ENCODE measurements at places on chromosomes 4 and X.

- no peak for DNase-seq
Measured at GRCh38 chr4:129189630-129190029, 93.7 kb downstream of the C4orf33 start.

DNA sequence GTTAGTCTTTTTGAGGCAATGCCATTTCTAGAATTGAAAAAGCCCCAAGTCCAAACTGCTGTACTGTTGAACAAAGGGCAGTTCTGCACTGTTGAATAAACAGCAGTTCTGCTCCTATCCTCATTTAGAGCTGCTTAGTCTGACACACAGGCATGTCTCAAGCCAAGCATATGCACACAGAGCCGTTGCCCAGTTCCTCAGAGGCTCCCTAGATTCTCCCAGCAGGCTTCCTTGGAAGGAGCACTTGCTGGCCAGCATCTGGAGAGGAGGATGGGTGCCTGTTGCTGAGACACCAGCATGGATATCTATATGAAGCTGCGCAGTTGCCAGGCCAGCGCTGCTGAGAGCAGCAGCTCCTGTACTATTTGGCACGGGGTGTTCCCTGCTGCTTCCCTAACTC, 138.3 kb upstream of the USP38 start:
- DNase-seq: no peak

DNA sequence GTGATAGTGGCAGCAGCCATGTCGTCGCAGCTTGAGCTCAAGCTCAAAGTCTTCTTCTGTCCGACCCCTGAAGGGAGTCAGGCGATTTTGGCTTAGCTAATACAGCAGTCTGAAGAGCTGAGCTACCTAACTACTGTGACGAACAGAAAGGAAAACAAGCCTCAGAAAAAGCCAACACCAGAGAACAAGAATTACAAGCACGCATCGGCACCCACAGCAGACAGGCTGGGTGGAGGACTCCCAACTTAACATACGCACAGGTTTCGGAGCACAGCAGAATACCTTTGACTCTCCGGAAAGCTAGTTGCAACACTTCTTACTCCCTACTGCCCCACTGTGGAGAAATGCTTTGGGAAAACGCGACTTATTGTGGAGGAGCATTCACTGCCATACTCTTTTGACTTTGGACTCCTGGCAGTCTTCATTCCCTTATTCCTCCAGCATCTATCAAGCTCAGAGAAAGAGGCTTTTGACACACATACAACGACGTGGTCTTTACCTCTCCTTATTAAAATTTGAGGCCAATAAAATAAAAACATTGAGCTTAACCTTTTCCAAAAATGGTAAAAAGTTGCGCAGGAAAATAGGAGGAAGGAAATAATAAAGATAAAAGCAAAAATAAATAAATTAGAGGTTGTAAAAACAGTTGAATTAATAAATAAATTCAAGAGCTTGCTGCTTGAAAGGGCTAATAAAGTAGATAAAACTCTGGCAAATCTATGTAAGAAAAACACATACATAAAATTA, 41.3 kb upstream of the GPC3 start:
- DNase-seq: no peak

DNA sequence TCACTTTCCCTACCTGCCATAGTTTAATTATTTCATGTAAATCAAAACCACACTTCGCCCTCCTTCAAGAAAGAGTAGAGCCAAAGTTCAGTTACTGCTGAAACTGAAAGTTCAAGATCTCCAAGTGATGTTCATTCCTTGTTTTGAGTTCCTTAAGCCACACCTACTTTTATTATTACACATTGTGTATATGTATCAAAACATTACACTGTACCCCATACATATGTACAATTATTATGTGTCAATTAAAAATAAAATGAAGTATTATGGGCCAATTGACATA, 892.3 kb upstream of the NDST4 start:
- no peak for DNase-seq

- no peak for DNase-seq
Measured at GRCh38 chr4:6153874-6154273, 46.5 kb downstream of the JAKMIP1 start.

DNA sequence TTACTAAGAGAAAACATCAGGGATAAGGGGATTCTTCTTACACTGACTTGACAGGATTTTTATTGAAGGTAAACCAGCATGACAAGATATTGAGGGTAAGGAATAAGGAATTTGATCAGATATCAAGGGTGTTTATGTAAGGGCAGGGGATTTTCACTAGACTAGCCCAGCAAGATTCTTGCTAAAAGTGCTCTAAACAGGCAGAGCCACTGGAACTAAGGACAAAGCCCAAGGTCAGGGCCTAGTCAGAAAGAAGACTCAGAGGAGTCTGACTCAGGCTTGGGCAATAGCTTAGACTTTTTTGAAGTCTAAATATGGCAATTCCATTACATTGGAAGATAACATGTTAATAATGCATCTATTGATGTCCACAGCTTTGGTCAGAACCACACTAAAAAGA, 6.5 kb upstream of the GLRA3 start:
- DNase-seq: no peak

DNA sequence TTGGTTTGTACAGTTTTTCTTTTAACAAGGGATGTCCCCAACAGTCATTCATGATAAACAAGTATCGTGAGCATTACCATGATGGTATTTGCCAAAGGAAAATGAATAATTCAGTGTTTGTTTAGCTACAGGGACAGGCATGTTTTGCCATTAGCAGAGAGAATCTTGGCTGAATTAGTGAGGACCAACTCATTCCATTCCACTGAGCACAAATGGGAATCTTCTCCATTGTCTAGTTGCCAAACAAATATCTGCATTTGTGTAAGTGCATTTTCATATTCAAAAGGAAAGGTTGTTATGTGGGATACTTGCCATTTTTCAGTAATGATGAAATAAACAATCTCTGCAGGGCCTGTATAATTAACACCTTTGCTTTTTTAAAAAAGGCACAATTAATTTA, 1762.6 kb downstream of the RPA4 start:
- DNase-seq: no peak

- DNase-seq: no peak
Measured at GRCh38 chrX:42748067-42748850, 29.7 kb downstream of the PPP1R2C start.

DNA sequence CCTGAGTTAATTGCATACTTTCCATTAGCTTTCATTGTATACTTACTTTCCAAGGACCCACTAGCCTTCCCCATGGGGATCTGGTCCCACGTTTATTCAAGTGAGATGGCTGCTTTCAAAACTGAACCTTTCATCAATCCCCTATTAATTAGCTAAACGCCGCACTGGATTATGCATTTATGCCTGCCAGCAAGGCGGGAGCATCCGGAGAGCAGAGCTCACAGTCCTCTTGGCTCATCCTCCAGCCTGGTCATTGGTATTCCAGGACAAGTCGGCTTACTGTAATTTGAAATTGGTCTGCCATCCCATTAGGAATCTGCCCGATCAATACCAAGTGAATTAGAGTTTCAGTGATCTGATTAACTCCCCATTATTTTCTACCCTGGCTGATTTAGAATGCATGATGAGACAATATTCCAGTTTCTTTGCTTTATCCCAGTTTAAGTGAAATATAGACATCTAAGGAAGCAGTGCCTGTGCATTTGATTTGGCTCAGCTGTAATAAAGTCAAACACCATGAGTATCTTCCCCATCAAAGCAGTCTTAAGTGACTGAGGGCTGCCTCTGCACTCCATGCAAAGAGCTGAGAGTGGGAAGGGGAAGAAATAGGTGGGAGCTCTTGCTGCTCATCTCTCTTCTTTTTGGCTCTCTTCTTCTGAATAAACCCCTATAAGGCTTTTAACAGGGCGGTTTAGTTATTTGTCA, 411.4 kb downstream of the GPAT3 start:
- no peak for DNase-seq

DNA sequence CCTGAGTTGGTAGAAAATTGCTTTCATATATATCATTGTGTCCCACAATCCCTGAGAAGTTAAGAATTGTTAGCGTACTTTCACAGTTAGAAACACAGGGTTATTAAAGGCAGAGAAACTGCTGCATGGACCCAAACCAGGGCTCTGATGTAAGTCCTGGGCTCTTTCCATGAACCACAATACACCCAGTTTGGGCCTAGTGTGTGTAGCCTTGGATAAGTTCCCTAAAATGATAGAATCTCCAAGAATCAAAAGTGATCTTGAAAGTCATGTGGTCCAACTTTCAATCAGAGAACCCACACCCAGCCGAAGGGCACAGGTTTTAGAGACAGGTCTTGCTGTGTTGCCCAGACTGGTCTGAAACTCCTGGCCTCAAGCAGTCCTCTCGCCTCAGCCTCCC, 257.8 kb upstream of the KLF3 start:
- DNase-seq: no peak

DNA sequence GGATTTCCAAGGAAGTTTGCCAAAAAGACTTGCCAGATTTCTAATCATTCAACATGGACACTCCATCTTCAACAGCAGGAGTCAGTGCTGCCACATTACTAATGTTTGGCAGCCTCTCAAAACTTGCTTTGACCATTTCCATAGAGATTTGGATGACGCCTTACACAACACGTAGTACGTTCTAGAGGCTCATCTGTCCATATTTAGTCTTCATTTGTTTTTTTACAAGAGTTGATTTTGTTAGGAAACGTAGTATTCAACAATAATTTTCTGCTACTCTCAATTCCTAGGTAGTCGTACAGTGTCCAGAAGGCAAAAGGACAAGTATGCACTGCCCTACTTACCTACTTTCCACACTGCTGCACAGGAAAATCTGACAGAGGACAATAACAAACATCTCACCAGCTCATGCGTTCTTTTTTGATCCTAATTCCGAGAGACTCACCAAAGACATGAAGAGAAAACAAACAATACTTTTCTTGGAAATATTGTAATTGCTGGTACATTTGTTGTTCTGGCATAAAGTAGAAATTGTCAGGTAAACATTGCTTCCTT, 117.3 kb downstream of the SNCA start:
- DNase-seq: no peak

GRCh38 chr4:78244705-78245485, 187.8 kb downstream of the FRAS1 start:
- DNase-seq: no peak

GRCh38 chr4:173766171-173766600, 236.2 kb upstream of the HAND2 start:
- DNase-seq: no peak

DNA sequence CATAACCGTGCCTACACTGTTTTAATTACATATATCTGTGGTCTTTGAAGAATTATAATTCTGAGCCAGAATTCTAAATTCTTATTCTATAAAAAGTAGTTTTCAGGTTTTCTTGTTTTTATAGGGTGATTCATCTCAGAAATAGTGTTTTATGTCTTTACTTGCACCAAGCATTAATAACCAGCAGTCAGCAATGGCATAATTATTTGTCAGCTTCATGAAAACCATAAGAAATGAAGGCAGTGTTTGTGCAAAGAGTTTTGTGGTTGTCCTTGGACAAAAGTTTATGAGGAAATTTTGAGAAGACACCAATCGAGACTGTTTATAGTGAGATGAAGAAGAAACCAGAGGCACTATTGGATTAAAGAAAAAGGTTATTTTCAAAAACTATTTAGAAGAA, 37.2 kb downstream of the EDNRA start:
- no peak for DNase-seq

GRCh38 chr4:92357966-92358365, 54.2 kb downstream of the GRID2 start:
- DNase-seq: no peak

DNA sequence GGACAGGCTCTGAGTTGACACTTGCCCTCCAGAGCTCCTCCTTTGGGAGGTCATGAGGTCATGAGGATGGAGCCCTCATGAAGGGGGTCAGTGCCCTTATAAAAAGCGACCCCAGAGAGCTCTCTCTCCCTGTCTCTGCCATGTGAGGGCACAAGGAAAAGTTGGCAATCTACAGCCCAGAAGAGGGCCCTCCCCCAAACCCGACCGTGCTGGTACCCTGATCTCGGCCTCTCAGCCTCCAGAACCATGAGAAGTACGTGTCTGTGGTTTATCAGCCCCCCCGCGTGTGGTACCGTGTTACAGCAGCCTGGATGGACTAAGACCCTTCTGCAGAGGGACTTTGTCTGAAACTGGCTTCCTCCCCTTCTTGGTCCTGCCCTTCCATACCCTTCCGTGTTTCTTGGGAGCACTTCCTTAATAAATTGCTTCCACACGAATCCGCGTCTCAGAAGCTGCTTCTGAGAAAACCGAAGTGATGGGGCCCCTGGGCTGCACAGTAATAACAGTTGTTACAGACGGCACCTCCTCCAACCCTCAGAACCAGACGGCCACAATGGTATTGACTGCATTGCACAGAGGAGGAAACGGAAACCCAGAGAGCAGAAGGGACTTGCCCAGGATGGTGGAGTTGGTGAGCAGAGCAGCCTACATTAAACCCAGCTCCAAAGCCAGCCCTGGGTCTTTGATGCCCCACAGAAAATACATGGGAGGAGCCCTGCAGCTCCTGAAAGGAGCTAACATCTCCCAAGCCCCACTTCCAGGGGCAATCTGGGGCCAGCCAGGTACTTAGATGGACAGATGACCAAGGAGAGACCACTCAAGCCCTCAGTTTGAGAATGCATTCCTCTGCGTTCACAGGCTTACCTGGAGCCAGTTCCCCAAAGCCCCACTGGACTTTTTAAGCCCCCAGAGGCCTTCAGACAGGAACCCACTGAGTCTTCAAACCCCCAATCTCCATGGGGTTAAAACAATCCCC, 242.7 kb downstream of the BCOR start:
- no peak for DNase-seq

DNA sequence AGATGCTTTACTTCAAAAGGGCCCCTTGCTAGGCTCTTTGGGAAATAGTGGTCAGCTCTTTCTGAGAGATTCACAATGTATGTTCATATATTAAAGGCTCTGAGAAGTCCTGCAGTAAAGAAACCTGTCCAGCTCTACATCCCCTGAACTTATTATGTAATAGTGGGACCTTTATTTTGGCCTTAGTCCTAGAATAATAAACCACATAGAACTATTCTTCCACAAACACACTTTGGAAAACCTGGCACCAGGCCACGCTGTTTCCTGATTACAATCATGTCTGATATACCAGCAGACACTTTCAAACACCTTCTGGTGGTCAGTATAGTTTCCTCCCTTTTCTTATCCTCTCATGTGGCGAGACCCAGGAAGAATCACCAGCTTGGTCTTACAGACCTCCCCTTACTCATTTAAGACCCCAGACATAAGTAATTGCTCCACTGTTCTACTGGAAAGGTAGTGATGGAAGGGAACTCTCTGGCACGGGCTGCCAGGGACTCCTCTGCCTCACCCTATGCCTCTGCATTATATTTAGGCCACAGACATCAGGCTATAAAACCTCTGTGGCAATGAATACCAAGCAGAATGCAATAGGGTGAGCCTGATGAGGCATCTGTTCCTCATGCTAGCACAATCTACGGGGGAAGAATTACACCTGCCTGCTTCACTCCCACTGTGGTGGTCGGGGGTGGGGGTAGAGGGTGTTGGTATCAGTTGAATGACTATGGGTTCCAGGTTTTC, 5.7 kb upstream of the PPEF1 start:
- no peak for DNase-seq

Data from SHP77 treated with DMSO at 0.1 percent for 48 hours (cell line).